ENCODE measurements at places on chromosomes 1 and 21.

DNA sequence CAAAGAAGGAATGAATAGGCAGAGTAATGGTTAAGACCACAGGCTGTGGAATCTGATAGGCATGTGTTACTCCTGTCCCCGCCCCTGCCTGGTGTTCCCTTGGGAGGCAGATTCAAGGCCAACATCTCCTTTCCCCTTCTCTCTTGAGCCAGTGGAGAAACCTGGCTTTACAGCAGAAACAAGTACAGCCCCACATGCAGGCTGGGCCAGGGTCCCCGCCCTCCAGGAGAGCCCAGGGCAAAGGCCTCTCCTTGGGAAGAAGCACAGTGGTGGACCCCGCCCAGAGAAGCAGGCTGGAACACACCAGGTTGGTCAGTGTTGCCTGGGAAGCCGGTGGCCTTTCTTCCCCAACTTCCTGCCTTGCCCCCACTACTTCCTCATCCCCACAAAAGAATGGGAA lies 6.8 kb downstream of the C1orf167 start:
- no peak for DNase-seq

GRCh38 chr1:174954073-174954460 lies 45.7 kb upstream of the CACYBP start:
- no peak for DNase-seq

GRCh38 chr1:89690595-89690994 lies 57.7 kb downstream of the LRRC8C start:
- DNase-seq: no peak

DNA sequence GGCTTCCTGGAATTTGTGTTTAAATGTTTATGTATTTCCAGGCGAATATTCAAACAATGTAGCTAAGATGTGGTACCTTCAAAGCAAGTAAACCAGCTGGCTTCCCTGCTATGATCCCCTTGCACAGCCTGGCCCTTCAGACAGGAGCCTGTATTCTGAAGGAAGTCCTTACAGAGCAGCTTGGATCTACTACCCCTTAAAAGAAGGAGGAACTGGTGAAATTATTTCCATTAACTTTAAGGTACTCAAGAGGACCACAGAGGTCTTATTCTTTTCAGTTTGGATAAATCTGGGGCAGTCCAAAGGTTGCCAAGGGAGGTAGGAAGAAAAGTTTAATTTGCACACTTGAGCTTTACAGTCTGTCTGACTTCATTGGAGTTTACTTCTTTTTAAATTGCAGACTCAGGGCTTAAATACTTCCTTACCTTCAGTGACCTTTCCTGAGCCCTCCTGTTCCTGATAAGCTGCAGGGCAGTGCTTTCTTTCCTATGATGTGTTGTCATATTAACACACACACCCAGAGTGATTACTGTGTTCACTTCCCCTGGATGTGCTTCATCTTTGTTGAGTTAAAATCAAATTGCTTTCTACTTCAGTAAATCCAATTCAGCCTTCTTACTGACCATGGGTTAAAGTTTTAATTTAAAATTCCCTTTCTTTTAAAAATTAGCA lies 40.5 kb downstream of the DISC1 start:
- peak; percentile 45 for DNase-seq

DNA sequence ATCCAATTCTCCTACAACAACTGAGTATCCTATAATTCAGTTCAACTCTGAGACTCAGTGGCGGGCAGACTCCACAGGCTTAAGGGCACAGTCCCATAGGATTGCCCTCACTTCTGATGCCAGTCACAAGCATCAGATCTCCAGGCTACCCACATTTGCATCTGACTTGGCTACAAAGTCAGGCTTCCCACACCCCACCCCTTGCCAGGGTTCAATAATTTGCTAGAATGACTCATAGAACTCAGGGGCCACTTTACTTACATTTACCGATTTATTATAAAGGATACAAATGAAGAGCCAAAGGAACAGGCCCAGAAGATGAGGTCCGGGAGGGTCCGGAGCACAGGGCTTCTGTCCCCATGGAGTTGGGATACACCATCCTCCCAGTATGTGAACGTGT lies 36.0 kb upstream of the SLAMF9 start:
- no peak for DNase-seq

- DNase-seq: no peak
These were observed 26.5 kb upstream of the MRPS6 start for GRCh38 chr21:34046917-34047316.

GRCh38 chr1:15985611-15986297 lies 9.9 kb upstream of the ZBTB17 start:
- DNase-seq: peak; percentile 28

- no peak for DNase-seq
These were observed 216.6 kb upstream of the ZP4 start for GRCh38 chr1:238107322-238107721.

GRCh38 chr1:72535470-72535869 lies 253.1 kb upstream of the NEGR1 start:
- no peak for DNase-seq

- peak; percentile 54 for DNase-seq
These were observed 37.5 kb downstream of the NEXN start for GRCh38 chr1:77925956-77926355.

DNA sequence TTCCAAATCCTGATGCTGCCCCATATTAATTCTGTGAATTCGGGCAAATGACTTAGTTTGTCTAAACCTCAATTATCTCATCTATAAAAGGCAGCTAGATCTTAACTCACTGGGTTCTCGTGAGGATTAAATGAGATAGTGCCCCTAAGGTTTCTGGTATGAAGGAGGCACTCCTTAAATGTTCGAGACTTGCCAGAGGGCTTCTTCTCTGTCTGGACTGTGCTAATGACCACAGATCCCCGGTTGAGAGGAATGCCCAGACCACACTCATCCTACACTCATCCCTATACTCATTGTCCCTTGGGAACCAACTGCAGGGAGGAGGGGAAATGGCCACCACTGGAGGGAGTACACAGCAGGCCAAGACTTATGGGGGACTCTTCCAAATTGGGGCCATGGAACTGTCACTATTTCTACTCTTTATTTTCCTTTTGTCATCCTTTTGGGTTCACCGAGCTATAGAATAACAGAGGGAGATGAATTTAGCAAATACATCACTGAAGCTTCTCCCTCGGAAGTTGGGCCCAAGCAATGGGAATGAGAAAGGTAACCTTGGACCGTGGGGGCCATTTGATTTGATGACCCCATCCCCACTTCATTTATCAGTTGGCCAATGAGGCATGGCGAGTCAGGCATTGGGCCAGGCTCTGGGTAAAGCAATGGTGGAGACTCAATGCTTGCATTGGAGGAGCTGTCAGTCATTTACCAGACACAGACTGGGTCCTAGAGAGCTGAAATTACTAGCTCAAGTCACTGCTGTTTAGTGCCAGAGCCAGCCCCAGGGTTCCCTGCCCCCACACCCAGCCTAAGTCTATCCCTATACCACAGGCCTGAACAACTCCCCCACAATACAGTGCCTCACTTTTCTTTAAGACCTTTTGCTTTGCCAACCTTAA lies 5.1 kb downstream of the ATF3 start:
- DNase-seq: no peak

- no peak for DNase-seq
These were observed 50.3 kb upstream of the MPC2 start for GRCh38 chr1:167987174-167987573.

- peak; percentile 86 for DNase-seq
These were observed 247.2 kb downstream of the LRRC7 start for GRCh38 chr1:69814926-69815325.

DNA sequence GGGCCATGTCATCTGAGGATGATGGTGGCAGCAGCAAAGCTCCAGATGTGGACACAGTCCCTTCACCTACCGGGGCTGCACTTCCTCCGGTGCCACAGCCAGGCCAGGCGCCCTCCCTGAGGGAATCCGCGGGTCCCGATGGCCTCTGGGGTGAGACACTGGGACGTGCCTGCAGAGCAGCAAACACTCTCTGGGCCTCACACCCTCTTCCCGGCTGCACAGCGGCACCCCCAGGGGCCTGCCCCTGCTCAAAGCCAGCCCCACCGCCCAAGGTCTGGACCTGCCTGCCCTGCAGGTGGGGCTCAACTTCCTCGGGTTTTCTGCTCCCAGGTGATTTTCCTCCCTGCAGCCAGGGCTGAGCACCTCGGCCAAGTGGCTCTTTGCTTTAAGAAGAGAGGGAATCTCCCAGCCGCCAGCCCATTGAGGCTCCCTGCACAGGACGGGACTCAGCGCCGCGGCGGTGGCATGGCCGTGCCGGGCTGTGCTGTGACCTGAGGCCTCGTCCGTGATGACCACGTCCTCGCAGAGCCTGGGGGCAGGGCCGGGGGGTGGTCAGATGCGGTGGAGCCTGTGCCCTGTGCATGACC lies 21.3 kb upstream of the COL18A1 start:
- no peak for DNase-seq

DNA sequence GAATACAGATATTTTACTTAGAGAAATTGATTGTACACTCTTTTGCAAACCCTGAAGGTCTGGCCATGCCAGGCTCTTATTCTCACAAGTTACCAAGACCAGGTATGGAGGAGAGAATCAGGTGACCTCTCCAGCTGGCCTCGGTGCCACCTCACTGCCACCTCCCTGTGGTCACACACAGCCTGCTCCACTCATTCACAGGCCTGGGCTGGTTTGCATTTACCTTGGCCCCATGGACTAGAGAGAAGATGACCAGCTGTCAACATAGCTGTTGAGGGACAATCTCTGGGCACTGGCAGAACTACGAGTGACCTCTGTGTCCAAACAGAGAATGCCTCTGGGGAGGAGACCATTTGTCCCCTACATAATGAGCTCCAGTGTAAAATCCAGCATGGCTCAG lies 291.2 kb upstream of the RUNX1 start:
- DNase-seq: no peak

- no peak for DNase-seq
These were observed 136.5 kb upstream of the GJB5 start for GRCh38 chr1:34618381-34618780.

GRCh38 chr1:177307771-177308170 lies 137.0 kb downstream of the BRINP2 start:
- DNase-seq: no peak

DNA sequence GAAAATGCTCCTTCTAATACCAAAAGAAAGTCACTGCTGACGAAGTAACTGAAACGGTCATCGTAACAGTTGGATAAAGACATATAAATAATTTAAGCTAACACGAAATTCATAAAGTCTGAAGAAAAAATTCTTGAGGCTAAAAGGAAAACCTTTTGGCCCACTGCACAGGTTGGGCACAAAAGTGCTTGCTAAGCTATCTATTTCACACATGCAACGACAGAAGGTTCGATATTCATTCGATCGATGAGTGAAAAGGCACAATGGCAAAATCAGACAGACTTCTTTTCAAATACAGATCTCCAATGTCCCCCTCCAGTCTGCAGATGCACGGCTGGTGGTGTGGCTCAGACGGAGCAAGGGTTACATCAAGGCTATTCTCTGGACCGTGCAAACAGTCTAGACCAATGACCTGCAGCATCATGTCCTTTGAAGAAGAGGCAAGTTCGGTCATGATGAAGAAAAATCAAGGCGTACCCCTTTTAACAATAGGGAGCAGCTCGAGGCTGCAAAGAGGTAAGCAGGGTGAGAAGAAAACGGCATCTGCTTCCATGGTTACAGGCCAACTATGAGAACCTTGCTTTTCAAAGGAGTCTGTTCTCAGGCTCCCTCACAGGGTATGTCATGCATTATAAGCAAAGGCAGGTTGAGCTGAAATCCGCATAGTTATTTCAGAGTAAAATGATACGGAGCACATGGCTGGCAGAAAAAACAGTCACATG lies 579.6 kb downstream of the USP25 start:
- DNase-seq: no peak

- DNase-seq: no peak
These were observed 73.3 kb downstream of the HSF2BP start for GRCh38 chr21:43585924-43586413.

GRCh38 chr1:218636548-218636947 lies 291.4 kb downstream of the TGFB2 start:
- no peak for DNase-seq

Data from OCI-M1 (cell line).